DMS153 (cell line): ENCODE measurements at places on chromosomes 6 and 20.

- DNase-seq = no peak
Measured at GRCh38 chr6:169994739-169995138, 243.3 kb downstream of the ERMARD start.

DNA sequence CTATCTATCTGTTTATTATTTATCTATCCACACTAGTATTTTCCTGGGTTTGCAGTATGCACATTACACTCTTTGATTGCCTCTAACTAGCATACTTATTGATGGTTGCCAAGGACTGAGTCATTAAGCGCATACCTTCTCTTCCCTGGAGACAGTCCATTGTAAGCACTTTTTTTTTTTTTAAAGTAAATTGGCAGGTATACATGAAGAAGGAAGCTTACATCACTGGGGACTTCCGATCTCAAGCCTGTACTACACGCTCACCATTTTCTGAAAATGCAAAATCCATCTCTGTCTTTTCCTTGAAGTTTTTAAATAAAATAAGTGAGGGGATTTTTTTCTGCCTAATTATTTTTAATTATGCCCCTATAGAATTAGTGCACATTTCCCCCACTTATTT lies 63.5 kb downstream of the HMGN3 start:
- DNase-seq = peak; percentile 91

DNA sequence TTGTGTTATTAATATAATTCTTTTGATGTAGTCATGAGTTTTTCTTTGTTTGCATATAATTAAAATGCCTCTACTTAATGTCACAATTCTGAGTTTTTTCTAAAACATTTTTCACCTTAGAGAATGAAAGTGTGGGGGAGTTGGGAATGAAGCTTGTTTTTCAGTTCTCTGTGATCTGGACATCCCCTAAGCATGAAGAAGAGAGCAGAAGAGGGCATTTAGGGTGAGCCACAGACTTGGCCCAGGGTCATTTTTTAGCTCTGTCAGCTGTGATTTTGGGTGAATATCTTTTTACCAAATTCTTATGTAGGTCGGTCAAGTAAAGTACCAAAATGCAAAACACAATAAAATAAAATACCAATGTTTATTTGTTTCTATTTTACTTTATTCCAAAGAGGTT lies 3.9 kb downstream of the OTOR start:
- no peak for DNase-seq

DNA sequence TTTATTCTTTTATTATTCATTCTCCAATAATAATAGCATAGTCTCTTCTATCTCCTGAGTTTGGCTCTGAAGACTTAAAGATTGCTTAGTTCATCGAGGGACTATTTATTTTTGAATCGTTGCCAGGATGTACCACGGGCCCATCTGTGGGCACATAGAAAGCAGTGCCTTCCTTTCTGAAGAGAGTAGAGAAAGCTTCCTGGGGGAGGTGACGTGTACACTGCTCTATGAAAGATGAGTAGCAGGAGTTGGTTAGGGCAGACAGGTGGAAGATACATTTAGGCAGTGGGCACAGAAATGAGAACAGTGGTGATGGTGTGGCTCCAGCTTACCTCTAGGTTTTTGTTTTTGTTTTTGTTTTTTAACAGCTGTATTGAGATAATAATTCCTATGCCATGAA lies 98.4 kb downstream of the CDKAL1 start:
- peak; percentile 28 for DNase-seq

DNA sequence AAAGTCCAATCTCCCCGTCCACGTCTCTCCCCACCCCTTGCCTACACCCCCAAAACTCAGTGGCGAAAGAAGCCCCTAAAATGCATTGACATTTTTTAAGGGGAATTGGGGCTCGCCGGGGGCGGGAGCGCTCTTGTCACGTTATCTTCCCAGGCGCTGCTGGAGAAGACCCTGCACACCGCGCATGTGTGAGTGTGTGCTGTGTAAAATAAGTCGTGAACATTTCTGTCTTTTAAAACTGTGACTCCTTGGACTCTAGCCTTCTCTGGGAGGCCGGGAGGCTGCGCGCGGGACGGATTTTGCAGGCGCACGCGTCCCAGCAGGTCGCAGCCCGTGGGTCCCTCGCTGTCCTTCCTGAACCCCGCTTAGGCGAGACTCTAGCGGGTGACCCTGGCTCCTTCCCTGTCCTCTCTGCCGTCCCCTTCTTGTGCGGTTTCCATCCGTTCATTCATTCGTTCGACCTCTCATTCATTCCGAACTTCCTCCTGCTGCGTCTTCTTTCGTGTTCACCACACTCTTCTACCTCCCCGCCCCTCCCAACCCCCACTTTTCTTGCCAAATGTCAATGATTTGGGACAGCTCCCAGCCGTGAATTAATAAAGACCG lies 2.2 kb downstream of the NRN1 start:
- DNase-seq = no peak

GRCh38 chr20:37323985-37324384 lies 22.0 kb upstream of the SRC start:
- DNase-seq = no peak

GRCh38 chr6:76403064-76403463 lies 330.6 kb upstream of the IMPG1 start:
- DNase-seq = no peak

DNA sequence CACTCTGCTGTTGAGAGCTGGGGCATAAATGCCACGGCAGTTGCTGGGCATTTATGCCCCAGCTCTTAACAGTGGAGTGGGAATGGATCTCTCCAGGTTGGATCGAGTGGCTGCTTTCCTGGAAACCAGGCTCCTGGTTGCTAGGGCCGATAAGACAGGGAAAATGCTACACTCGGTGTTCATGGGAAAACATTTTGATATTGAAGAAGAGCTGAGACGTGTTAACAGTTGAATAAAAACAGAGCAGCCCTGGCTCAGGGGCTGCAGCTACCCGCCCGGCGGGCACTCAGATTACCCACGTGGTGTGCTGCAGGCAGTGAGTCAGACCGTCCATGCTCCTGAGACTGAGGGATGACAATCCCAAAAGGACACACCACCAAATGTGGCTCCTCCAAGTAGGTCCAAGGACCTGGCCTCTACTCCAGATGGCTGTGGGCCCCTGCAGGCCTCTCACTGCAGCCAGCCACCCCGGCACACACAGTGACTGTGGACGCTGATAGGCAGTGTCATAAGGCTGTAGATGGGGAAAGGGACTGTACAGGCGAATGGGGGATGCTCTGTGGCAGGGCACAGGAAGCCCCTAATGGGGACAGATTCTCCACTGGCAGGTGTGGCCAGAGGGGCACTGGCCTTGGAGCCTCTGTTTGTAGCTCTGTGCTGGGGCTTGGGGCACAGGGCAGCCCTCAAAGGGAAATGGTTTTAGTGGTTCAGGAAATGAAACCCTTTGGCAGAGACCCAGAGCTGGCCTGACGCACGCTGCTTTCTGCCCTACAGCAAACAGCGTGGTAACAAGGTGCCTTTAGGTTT lies 237.8 kb downstream of the LY86 start:
- DNase-seq = peak; percentile 68

- no peak for DNase-seq
Measured at GRCh38 chr6:25083784-25084507, 148.2 kb upstream of the RIPOR2 start.

DNA sequence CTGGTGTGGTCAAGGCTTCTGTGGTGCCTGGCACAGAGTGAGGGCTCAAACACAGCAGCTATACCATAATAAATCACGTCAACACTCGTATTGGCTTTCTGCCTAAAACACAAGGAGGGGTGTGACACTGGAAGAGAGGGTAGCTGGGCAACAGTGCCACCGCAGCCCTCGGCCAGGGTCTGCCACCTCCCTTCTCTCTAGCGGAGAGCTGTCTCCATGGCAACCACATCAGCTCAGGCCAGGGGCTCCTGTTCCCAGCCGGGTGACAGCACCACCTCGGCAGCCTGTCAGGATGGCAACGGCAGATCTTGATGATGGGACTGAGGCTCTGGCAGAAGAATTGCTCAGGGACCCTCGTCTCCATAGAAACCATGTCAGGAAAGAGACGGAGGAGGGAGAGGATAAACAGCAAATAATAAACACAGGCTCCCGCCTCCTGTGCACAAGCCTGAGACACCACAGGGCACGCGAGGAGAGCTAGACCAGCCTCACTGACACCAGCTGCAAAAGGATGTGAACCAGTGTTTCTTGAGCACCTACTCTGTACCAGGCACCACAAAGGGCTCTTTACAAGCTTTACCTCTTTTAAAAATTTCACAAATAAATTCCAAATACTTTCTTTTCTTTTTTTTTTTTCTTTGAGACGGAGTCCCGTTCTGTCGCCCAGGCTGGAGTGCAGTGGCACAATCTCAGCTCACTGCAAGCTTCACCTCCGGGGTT lies 50.4 kb upstream of the TLDC2 start:
- peak; percentile 47 for DNase-seq

DNA sequence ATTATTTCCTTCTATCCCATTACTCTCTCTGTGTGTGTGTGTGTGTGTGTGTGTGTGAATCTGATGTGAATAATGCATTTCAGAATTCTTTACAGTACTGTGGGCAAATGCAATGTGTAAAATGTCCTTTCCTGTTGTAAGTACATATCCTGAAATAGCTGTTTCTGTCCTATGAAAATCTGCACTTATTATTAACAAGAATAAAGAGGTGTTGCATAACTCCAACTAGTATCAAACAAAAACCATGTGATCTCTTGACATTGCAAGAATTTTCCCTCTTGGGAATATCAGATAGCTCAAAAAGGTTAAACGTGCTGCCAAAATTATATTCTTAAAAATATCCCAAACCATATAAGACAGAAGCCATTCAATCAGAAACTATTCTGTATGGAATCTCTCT lies 52.0 kb downstream of the LGSN start:
- no peak for DNase-seq

- no peak for DNase-seq
Measured at GRCh38 chr20:24837781-24838450, 111.2 kb upstream of the CST7 start.

- no peak for DNase-seq
Measured at GRCh38 chr6:38445925-38446324, 193.8 kb downstream of the BTBD9 start.

DNA sequence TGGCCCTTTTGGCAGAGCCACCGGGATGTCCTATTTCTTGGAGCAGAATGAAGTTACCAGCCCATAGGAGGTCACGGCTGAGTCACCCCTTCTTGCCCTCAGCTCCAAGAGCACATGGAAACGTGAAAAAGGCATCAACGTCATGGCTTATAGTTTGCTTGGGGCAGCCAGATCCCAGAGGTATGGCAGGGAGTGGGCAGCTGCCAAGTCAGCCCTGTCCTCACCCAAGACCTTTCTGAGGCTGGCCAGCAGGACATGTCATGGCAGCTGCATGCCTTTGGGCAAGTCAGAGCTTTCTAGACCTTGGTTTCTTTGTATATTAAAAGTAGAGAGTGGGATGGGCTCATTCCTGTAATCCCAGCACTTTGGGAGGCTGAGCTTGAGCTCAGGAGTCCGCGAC lies 8.2 kb upstream of the MDFI start:
- no peak for DNase-seq

GRCh38 chr6:35046862-35047261 lies 94.3 kb downstream of the TCP11 start:
- DNase-seq = no peak

GRCh38 chr20:18443886-18444285 lies 22.9 kb downstream of the DZANK1 start:
- DNase-seq = no peak

DNA sequence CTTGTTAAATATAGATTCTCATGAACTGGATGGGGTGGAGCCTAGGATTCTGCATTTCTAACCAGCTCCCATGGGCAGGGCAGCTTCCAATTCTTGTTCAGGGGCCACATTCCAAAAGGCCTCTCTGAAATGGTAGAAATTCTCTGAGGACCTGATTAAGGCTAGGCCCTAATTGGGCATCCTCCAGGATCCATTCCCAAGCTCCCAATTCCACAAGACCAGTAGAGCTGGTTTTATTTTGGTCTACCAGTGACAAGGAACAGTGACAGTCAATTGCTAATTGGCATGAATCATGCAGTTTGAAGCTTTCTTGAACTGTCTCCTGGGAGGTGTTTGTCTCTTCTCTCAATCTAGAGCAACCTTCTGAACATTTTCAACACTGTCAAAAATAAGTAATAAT lies 3.0 kb downstream of the THBD start:
- no peak for DNase-seq

DNA sequence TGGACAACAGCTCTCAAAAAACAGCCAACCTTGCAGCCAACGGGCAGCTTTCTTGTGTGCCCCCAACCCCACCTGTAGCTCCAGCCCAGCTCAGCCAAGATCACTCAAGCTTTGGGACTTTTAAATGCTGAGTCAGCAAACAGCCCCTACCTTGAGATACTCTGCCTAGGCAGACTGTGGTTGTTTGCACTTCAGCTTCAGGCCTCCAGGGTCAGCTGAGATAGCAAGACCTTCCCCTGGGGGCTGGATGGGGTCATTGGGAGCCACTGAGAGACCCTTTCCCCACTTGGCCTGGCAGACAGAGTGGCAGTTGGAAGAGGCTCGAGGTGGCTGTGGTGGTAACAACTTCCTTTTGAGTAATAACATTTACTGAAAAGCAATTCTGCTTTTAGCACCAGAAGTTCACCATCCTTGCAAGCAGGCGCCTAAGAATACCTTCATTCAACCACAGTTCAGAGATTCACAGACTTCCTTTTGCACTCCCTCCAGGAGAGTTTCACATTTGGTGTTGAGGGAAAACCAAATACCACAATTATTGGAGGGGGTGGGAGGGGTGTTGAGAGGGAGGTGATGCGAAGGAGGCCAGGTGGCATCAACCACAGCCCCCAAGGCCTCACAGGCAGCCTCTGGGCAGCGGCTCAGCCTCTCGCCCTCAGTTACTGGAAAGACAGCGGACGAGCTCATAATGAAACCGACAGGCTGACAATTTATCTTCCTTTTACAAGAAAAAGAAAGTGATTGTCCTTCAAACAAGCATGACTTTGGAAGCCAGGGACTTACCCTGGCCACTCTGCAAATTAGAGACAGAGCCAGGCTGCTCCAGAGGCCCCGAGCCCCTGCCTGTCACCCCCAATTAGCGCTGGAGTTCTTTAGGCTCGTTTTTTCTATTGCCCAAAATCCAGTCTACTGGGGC lies 148.1 kb downstream of the CEBPB start:
- DNase-seq = no peak
